ENCODE measurements at places on chromosomes 4 and X. TPM values are rescaled to one million over a fixed set of nuclear protein-coding genes. Genes with fewer than 3 reads are reported as not detected.

The XK gene
- total RNA-seq = not detected

The EXOSC9 gene
- total RNA-seq = 13.6 TPM

The GAGE1 gene
- total RNA-seq = not detected

The GLRA2 gene
- total RNA-seq = not detected

The GRIA3 gene
- total RNA-seq = 0.22 TPM

The TNIP3 gene
- 0.22 TPM for total RNA-seq

The SOX3 gene
- total RNA-seq = not detected

The C4orf50 gene
- total RNA-seq = not detected

The TMPRSS11D gene
- not detected for total RNA-seq

The CITED1 gene
- 0.22 TPM for total RNA-seq

The ZNF630 gene
- 0.29 TPM for total RNA-seq

The RAB33A gene
- 3.3 TPM for total RNA-seq

The LDB2 gene
- total RNA-seq = 21.5 TPM

Data from placental pericyte (primary cell).